Testis (tissue), 5 donors: ENCODE measurements at places on chromosomes 4 and X.
A peak's percentile ranks its signal among the peaks of the same experiment; 100 is the strongest.

- no peak overlapping the region for H3K4me3 ChIP-seq
- H3K27ac ChIP-seq = no peak overlapping the region
- H3K4me1 ChIP-seq = no peaks in the 10 kb centered on the region
These were observed 257.7 kb downstream of the RAPGEF2 start for GRCh38 chr4:159360549-159360948.

DNA sequence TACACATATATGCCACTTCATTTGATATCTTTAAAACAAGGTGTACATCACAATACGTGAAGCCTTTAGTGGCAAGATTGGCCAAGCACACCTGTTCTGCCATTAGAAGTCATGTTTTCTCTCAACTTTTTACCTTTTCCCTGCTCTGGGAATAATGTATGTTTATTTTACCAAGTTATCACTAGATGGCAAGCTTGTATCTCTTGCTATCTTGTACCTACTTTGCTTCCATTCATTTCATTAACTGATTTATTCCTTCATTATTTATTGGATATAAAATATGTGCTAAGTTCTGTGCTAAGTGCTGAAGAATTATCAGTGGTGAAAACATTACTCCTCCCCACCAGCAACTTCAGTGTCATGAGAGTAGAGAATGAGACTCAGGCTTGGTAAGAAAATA, 245.5 kb downstream of the ANK2 start:
- no peak overlapping the region for H3K4me3 ChIP-seq
- H3K4me1 ChIP-seq = peaks cover 15% of the 10 kb centered on the region
- peak overlapping the region; percentile 48 for H3K27ac ChIP-seq
- H3K27me3 ChIP-seq = no peaks in the 10 kb centered on the region
- DNase-seq = no peak

DNA sequence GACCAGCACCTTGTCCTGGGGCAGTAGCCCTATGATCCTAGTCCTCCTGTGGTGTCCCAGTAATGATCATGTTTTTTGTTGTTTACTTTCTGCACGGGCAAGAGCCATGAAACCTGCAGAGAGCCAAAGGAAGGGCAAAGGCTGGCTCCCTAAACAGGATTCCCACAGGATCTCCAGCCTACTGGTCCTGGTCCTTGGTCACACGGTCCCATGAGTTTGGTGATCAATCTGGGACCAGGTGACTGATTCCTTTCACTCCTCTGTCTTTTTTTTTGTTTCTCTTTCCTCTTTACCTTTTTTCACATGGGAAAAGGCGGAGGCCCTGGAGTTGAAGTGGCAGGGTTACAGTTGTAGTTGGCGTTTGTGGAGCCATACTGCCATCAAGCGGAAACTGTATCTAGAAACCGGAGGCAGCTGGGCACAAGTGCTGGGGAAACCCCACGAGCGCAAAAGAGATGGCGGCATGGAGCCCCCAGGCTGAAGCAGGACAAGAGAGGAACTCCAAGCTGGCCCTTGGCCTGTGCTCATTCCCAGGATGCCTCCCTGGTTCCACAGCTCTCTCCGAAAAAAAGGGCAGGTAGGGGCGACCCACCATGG, 34.6 kb downstream of the NBDY start:
- no peak for DNase-seq
- no peaks in the 10 kb centered on the region for H3K4me1 ChIP-seq
- H3K4me3 ChIP-seq = no peak overlapping the region
- no peaks in the 10 kb centered on the region for H3K36me3 ChIP-seq

GRCh38 chr4:59091146-59092142, 1981.3 kb upstream of the IGFBP7 start:
- no peak for DNase-seq
- H3K4me1 ChIP-seq = no peaks in the 10 kb centered on the region
- no peaks in the 10 kb centered on the region for H3K27me3 ChIP-seq
- H3K36me3 ChIP-seq = no peaks in the 10 kb centered on the region

DNA sequence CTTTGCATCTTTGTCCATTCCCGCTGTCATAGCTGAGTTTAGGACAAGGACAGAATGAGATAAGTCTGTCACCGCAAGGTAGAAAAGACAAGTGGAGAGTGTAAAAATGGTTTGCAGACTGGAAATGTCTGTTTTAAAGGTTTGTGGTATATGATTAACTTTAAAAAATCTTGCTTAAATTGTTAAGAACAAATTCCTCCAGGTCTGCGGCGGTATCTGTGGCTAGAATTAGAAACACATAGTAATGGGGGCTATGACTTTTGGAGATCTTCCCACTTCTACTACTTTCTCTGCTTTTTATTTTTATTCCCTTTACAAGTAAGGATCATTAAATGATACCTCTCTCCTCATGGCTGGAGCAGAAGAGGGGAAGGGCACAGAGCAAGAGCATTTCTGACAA, 92.2 kb downstream of the MID1IP1 start:
- H3K36me3 ChIP-seq = no peaks in the 10 kb centered on the region
- no peak for DNase-seq
- no peaks in the 10 kb centered on the region for H3K4me1 ChIP-seq
- H3K27ac ChIP-seq = no peak overlapping the region
- no peaks in the 10 kb centered on the region for H3K27me3 ChIP-seq
- no peak overlapping the region for H3K4me3 ChIP-seq

GRCh38 chr4:120659616-120660170, 262.8 kb downstream of the PRDM5 start:
- no peaks in the 10 kb centered on the region for H3K4me1 ChIP-seq
- no peak for DNase-seq

GRCh38 chr4:2011583-2011982, 2.8 kb upstream of the NELFA start:
- H3K36me3 ChIP-seq = no peaks in the 10 kb centered on the region
- peaks cover 16% of the 10 kb centered on the region for H3K4me1 ChIP-seq
- no peak overlapping the region for H3K4me3 ChIP-seq
- no peak overlapping the region for H3K27ac ChIP-seq

- no peak overlapping the region for H3K27ac ChIP-seq
- H3K27me3 ChIP-seq = no peaks in the 10 kb centered on the region
- DNase-seq = no peak
- H3K4me3 ChIP-seq = no peak overlapping the region
These were observed 66.6 kb downstream of the METTL14 start for GRCh38 chr4:118751629-118752323.

DNA sequence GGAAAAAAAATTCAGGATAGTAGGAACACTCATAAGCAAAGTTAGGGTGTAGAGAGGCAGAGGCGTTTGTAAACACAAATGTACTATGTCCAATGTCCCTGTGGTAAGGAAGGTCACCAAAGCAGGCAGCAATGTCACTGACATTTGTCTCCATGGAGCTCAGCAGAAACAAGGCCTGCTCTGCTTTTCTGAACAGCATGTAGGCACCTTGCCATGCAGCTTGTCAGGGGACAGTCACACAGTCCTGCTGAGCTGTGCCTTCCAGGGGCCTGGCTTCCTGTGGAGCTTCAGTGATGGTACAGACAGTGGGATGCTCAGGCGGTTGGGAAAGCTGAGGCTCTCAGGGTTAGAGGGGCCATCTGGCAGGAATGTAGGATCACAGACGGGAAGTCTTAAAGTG, 74.5 kb upstream of the HS3ST1 start:
- no peaks in the 10 kb centered on the region for H3K36me3 ChIP-seq
- H3K27me3 ChIP-seq = no peaks in the 10 kb centered on the region
- H3K4me3 ChIP-seq = no peak overlapping the region
- no peak for DNase-seq
- no peak overlapping the region for H3K27ac ChIP-seq

DNA sequence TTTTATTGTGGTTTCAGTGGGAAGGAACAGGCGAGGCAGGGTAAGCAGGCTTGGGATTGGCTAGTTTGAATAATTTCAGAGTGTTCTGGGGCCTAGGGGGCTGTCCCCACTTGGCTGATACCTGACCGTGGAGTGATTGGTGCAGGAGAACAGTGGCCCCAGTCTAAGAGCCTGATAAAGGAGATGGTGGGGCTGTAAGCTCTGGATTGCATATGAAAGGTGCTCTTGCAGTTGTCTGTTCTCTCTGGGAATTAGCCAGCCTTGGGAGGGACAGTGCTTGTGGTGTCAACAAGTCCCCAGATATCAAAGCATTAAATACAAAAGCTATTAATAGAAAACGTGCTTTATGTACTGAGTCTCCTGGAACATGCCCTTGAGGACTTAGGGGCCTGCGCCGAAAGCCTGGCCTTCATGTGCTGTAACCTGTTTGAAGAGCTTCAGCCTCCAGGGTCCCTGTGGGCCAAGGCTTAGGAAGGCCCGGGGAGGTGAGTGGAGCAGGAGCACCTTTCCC, 30.4 kb upstream of the CLTRN start:
- H3K27ac ChIP-seq = no peak overlapping the region
- no peaks in the 10 kb centered on the region for H3K27me3 ChIP-seq
- no peak for DNase-seq
- H3K36me3 ChIP-seq = no peaks in the 10 kb centered on the region

DNA sequence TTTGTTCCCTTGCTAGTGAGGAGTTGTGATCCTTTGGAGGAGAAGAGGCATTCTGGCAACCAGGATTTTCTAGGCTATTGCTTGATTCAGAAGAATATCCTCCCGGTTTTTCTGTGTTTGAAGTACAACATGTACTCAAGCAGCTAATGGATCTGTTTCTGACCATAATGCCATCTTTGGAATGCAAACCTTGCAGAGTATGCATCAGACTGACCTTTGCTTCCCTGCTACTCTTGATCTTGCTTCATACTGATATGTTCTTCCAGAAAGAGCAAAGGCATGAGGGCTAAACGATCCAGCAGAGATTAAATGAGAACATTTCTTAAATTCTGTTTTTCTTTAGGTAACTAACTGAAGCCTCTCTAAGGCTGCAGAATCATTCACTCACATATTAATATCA, 265.4 kb upstream of the SLC7A11 start:
- DNase-seq = no peak
- no peaks in the 10 kb centered on the region for H3K4me1 ChIP-seq
- H3K27me3 ChIP-seq = no peaks in the 10 kb centered on the region

DNA sequence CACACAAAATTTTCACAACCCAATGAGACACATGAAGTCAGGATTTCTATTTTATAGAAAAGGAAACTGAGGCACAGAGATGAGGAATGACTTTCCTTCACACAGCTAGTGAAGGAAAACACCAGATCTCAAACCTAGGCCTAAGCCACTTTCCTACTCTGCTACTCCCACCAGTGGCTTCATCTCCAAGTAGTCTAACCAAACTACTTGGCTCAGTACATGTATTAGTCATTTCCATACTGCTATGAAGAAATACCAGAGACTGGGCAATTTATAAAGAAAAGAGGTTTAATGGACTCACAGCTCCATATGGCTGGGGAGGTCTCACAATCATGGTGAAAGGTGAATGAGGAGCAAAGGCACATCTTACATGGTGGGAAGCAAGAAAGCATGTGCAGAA, 196.6 kb downstream of the EVC2 start:
- H3K27me3 ChIP-seq = no peaks in the 10 kb centered on the region
- H3K4me3 ChIP-seq = no peak overlapping the region
- DNase-seq = no peak
- H3K36me3 ChIP-seq = no peaks in the 10 kb centered on the region
- H3K4me1 ChIP-seq = no peaks in the 10 kb centered on the region
- H3K27ac ChIP-seq = no peak overlapping the region

GRCh38 chr4:186946136-186946535, 222.5 kb upstream of the FAT1 start:
- no peaks in the 10 kb centered on the region for H3K4me1 ChIP-seq
- no peak for DNase-seq
- no peak overlapping the region for H3K27ac ChIP-seq
- H3K27me3 ChIP-seq = no peaks in the 10 kb centered on the region
- no peaks in the 10 kb centered on the region for H3K36me3 ChIP-seq

- DNase-seq = no peak
- no peaks in the 10 kb centered on the region for H3K27me3 ChIP-seq
- H3K4me1 ChIP-seq = no peaks in the 10 kb centered on the region
- H3K27ac ChIP-seq = no peak overlapping the region
These were observed 273.7 kb downstream of the HNRNPD start for GRCh38 chr4:82099928-82100579.

DNA sequence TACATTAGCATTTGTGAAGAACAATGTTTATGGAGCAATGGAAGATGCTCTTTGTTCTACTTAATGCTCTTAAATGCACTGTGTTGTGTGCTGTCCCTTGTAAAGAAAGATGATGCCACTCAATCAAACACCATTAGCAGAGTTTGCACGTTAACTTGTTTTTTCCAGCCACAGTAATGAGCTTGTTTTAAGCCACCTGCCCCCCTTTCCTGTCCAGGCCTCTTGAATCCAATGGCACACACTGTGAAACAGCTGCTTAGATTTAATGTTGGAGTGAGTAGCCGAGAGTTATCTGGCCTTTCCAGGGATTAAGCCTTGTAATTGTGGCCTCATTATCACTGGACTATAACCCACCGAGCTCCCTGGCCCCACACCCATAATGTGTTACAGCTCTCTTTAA, 86.0 kb downstream of the PAK3 start:
- H3K36me3 ChIP-seq = no peaks in the 10 kb centered on the region
- H3K4me3 ChIP-seq = no peak overlapping the region
- H3K27me3 ChIP-seq = no peaks in the 10 kb centered on the region
- H3K27ac ChIP-seq = no peak overlapping the region
